Right atrium auricular region (tissue), 2 donors: ENCODE measurements at places on chromosomes 2 and 18.

- DNase-seq: no peak
These were observed 12.3 kb downstream of the HDAC4 start for GRCh38 chr2:239388236-239389151.

GRCh38 chr2:238893349-238894000 is 45.6 kb downstream of the TWIST2 start:
- DNase-seq: no peak

- DNase-seq: no peak
These were observed 73.9 kb downstream of the LRRFIP1 start for GRCh38 chr2:237701033-237701858.

DNA sequence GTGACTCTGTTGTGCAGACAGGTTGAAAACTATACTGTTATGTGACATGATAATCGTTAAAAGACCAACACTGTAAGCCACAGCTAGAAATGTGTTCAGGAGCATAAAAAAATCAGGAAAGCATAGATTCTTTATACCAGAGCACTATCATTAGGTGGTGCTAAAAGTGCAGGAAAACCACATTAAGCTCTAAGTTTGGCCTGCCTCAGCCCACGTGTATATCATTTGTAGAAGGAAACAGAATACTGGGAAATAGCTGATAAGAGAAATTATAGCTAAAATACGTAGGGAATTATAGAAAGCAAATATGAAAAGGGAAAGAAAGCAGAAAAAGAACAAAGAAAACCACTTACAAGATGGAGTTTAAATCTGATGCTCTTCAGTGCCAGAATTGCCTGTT is 26.5 kb upstream of the C2orf74 start:
- no peak for DNase-seq

DNA sequence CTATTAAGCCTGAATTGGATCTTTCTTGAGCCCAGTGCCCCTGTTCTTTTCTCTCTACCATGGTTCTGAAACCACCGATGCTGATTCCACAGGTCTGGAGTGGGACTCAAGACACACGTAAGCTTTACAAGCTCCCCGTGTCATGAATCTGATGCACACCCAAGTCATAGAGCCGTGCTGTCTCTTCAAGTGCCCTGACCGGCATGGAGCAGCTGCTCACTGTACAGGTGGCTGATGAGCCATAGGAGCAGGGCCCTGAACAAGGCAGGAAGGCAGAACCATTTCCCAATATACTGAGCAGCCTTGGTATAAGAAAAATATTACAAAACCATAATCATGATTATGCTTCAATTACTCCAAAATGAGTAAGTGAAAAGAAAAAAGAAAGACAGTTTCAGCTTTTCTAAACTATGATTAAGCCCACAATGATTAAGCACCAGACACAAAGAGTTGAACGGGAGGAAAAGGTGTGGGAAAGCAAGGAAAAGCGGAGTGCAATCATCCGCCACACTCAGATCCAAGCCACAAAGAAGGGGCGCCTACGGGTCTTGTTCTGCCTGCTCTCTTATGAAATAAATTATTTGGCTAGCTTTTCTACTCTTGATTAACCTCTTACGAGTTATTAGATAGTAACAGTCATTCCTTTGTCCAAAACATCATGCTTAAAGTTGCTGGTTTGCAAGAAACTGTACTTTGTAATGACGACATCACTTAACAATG is 41.7 kb downstream of the NOL10 start:
- no peak for DNase-seq
